Stimulated activated CD4-positive, alpha-beta T cell treated with anti-CD3 and anti-CD28 coated beads, TNF-alpha, amount 100 ng/mL, for 24 hours (primary cell): ENCODE measurements at places on chromosomes 7 and 10.

GRCh38 chr10:3400348-3400747 is 227.8 kb upstream of the PITRM1 start:
- no peak for DNase-seq

DNA sequence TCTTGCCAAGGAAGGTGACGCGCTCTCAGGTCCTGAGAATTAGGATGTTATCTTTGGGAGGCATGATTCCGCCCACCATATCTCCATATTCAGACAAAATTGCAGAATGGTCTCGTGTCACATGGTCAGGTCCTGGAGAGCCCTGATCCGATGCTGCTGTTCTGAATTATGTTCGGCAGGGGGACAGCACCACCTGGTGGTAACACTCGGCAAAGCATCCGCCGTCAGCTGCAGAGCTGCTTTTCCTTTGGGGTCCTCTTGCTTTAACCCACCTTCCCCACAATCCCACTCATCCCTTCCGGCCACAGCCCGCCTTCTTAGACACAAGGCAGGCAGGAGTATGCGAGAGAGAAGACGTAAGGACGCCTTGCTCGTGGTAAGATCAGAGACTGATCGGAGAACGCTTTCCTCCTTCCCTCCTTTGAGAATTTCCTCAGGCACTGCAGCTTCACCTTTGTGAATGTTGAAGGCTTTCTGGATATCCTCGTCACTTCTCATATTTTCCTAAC is 327.8 kb upstream of the C7orf33 start:
- DNase-seq: peak; percentile 49

- no peak for DNase-seq
Measured at GRCh38 chr10:120802935-120803334, 48.2 kb upstream of the WDR11 start.

DNA sequence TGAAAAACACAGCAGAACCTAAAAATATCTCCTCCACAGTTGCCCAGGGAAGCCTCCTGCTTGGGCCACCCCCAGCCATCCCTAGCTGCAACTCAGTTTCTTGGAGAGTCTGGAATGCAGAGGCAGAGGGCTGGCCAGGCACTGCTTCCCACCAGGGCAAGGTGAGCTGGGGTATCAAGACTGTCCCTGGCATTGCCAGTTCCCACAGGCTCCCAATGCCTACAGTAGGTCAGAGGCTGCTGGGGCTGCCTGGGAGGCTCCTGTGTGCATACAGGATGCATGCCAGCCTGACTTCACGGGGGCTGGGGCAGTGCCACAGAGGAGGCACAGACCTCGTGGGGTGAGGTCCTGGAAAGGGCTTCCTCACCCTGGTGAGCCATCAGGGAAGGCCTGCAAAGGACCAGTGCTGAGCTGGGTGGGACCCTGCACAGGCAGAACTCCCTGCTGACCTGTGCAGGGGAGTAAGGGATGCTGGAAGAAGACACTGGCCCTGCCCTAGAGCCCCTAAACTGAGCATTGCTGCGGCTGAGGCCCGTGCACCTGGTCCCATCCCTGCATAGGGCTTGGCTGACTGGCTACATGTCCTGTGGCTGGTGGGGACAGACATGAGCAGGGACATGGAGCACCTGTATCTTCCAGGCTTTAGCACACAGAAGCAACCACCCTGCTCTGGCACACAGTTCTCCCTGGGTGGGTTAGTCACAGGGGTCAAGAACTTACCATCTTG is 121.9 kb upstream of the RET start:
- DNase-seq: no peak

- DNase-seq: no peak
Measured at GRCh38 chr10:51000976-51001375, 73.3 kb upstream of the PRKG1 start.

- DNase-seq: no peak
Measured at GRCh38 chr7:28065308-28065707, 115.3 kb downstream of the JAZF1 start.

- DNase-seq: no peak
Measured at GRCh38 chr7:28409716-28410627, 2.3 kb upstream of the CREB5 start.

GRCh38 chr7:100490483-100491191 is 6.9 kb downstream of the NYAP1 start:
- no peak for DNase-seq

- DNase-seq: no peak
Measured at GRCh38 chr10:124829447-124830115, 28.0 kb downstream of the ABRAXAS2 start.

GRCh38 chr7:118085000-118085399 is 99.0 kb upstream of the LSM8 start:
- no peak for DNase-seq

DNA sequence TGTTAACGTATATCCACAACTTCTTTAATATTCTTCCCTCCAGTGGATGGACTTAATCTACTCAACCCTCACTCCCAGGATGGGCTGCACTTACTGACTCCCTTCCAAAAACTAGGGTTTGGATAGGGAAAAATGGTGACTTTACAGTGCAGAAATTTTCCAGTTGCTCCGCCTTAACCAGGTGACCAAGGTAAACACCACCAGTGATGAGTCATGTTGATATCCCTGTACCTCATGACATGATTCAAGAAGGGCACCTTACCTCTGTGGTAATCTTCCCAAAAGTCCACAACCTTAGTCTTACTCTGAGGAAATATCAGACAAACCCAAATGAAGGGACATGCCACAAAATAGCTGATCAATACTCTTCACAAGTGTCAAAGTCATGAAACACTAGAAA is 3.5 kb upstream of the GSTK1 start:
- no peak for DNase-seq

DNA sequence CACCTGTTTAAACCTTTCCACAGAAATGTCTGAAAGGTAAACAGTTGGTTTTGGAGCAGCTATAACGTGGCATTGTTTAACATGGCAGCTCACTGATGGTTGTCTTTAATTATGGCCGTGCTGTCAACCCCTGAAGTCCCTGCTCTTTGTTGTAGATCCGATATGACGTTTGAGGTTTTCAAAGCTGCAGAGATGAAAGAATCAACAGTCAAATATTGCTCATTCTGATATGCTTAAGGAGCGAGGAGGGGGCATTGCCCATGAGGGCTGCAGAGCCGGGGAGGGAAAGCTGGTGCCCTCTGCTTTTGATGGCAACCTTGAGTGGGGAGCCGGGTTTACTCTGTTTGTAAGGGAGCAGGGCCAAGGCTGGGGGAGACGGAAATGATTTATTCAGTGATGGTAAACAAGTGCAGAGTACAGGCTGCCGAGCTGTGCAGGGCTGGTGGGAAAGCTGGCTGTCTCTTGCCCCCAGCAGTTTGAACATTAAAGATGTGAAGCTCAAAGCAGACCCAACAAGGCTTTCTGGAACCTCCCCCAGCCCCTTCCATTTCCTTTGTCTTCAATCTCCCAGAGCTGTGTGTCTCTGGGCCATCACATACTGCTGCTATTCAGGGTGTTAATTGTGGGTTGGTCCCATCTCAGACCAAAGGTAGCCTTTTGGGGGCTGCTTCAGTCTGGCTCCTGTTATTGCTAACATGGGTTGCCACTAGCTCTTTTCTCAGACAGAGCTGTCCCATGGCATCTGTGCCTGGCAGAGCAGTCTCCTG is 345.5 kb downstream of the LRMDA start:
- no peak for DNase-seq

- DNase-seq: no peak
Measured at GRCh38 chr10:1133495-1134045, 77.4 kb downstream of the WDR37 start.

GRCh38 chr7:2612445-2613097 is 19.2 kb upstream of the TTYH3 start:
- peak; percentile 11 for DNase-seq

GRCh38 chr7:142871260-142872105 is 14.1 kb downstream of the TRPV6 start:
- no peak for DNase-seq
